ENCODE measurements at places on chromosomes 13 and 19.

DNA sequence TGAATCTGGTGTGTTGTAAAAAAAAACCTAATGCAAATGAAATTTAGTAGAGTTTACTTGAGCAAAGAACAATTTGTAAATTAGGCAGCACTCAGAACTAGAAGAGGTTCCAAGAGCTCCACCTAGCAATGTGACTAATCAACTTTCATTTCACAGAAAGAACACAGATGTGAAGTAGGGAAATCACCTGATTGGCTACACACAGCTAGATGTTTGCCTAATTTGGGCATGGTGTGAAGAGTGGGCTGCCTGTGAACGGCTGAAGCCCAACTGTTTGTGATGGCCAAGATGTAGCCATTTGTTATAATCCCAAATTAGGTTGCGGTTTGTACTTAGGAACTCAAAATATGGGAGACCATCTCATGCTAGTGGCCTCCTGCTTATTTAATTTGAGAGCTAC lies 724.4 kb upstream of the SLITRK5 start:
- no peak for DNase-seq

DNA sequence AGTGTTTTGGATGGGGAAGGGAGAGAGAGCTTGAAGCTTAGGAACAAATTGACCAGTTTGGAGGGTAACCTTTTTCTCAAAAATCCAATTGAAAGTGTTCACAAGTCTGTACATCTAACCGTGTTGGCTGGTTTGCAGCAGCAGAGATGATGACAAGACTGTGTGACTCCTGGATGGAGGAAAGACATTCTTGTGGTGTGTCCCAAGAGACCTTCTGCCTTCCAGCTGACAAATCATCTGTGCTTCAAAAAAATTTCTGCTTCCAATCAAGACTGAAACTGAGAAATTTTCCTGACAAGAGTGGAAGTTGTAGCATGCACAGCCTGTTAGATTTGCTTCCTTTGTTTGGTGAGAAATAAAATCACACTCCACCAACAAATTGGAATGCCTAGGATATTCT lies 56.2 kb downstream of the LACC1 start:
- no peak for DNase-seq

DNA sequence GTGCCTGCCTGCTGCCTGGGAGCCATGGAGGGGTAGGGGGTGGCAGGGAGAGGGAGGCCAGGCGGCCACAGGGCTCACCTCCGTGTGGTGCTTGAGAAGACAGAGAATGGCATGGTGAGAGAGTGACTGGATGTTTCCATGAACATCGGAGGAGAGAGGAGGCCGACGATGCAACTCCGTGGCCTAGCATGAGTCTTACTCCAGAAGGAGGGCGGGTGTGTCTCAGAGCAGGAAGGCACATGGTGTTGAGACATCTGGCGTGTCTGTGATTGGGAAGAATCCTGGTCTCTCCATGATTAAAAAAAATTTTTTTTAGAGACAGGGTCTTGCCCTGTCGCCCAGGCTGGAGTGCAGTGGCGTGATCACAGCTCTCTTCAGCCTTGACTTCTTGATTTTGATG lies 5.1 kb downstream of the IRGC start:
- DNase-seq, result no peak

DNA sequence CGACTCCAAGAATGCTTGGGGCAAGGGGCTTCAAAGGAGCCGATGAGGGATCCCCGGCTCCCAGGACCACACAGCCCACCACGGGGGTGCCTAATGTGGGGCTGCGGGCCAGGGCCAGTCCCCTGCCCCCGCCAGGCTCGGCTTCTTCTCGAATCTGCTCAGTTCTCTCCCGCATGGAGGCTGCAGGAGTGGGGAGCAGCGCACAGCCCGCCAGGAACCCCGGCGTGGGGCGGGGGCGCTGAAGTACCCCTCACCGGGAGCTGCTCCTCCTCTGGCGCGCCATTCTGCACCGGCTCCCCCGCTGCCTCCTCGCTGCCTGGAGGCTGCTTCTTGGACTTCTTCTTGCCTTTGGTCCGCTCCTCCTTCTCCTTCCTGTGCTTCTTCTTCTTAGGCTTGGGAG lies 14.7 kb downstream of the IZUMO4 start:
- no peak for DNase-seq

- DNase-seq, result no peak
Measured at GRCh38 chr13:113947311-113948033, 26.4 kb downstream of the C13orf46 start.

DNA sequence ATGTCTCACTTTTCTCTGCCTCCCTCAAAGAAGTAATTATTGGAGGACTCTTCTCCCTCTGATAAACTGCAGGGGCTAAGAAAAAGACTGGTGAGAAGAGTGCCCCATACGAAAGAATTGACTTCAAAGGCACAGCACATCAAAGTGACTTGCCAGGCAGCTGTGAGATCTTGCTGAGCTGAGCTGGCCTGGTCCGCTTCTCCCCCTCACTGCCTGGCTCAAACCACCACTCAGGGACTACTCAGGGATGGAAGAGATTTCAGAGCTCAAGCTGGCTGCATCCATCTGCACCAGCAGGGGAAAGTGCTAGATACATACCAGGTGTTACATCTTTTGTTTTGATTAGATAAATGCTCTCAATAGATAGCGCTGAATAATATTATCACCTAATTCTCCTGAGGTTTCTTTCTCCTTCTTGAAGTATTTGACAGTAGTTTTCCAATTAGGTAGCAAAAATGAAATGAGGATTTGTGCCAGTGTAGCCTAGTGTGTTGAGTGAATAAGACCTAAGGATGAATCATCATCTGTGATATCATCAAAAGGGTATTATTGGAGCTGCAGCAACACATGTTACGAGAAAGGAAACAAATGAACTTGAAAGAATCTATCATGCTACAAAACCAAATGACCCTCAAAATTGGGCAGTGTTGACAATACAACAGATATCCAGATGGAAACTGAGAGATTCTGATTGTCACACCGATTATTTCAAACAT lies 379.8 kb downstream of the TBC1D4 start:
- peak; percentile 42 for DNase-seq

- DNase-seq, result no peak
Measured at GRCh38 chr13:31073859-31074718, 87.6 kb downstream of the HSPH1 start.

- DNase-seq, result no peak
Measured at GRCh38 chr19:12959481-12959880, 2.5 kb upstream of the GADD45GIP1 start.

DNA sequence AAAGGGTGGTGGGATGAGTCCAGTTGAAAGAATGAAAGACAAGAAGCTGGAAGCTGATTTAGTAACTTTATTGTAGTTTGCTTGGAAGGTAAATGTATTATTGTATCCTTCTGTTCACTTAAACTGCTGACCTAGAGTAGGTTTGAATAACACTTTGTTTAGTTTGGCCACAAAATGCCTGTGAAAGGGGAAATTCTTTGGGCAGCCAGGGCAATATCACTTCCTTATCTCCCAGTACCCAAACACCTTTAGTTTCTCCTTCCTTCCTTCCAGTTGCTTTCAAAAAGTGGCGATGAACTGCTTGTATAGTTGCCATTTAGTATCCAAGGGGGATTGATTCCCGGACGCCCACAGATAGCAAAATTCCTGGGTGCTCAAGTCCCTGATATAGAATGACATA lies 120.1 kb downstream of the PAN3 start:
- no peak for DNase-seq

DNA sequence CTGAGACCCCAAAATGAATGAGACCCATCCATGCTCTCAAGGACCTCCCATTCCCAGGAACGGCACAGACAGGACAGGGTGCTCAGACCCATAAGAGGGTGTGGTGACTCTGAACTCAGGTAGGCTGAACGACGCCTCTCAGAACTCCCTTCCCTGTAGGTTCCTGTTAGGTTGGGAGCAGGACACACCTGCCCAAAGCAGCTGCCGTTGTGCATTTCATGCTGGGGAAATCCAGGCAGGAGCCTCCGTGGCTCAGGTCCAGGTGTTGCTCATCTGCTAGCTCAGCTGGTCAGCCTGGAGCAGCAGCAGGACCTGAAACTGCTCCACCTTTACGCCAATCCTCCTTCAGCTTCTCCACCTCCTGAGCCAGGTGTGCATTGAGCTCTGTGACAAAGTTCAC lies 19.1 kb upstream of the TEX101 start:
- no peak for DNase-seq

DNA sequence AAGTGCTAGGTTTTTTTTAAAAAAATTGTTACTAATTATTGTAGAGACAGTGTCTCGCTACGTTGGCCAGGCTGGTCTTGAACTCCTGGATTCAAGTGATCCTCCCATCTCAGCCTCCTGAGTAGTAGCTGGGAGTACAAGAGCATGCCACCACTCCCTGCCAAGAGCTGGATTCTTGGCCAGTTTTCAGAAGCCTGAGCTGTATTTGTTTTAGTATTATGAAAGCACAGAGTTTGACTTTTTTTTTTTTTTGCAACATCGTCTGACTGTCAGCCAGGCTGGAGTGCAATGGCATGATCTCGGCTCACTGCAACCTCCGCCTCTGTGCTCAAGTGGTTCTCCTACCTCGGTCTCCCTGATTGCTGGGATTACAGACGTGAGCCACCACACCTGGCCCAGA lies 7.0 kb downstream of the ARMC6 start:
- DNase-seq, result no peak

DNA sequence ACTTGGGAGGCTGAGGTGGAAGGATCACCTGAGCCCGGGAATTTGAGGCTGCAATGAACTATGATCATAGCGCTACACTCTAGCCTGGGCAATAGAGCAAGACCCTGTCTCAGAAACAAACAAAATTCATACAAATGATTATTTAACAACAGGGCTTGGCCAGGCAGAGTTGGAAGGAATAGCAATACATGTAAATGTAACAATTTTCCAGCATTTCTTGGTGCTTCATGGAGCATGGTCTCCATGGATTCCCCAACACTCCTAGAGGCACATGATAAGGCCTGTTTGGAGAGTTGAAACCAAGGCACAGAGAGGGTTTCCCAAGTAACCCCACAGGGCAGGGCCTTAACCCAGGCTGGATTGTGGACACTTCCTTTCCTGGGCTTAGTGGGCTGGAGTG lies 10.2 kb downstream of the INSL3 start:
- DNase-seq, result no peak

DNA sequence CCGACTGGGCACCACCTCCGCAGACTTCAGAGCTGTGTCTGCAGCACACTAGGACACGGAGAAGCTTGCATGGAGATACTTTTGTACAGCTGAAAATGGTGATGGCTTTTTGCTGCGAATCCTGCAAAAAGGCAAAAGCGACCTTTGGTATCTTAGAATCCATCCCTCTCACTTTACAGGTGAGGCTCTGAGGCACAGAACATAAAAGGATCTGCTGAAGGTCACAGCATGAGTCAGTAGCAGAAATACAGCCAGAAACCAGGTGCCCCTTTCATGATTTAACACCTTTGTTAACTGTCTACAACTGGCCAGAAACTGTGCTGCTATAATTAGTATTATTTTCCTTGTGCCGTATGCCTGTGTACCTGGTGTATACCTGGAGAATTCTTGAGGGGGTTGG lies 48.3 kb downstream of the EFNB2 start:
- no peak for DNase-seq

DNA sequence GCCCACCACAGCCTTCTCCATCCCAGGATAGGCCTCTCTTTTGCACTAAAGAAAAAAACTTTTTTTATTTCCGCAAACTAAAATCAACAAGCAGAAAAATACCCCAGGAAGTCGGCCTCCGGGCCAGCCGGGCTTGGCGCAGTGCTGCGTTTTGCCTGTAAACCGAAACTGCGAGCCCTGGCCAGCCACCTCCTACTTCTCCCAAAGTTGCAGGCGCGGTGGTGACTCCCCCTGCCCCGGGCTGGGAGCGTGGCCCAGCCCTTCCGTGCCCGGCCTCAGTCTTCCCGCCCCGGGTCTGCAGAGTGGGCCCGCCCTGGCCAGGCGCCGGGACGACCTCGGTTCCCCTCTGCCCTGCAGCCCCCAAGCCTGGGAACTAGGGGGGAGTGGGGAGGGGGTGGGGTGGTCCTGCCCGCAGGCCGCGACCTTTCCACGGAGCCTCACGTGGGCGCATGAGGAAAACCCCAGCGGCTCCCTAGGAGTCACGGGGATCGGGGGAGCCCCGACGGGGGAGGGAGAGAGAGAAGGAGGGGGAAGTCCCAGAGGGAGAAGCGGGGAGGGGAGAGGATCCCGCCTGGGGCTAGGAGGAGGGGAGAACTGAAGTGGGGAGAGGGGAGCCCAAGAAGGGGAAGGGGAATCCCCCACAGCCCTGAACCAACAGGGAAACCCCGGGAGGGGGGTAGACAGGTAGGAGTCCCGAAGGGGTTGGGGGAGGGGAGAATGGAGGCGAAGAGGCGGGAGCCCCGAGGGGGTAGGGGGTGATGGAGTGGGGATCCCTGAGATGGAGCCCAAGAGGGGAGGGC lies 3.0 kb downstream of the GADD45B start:
- DNase-seq, result peak; percentile 80

- no peak for DNase-seq
Measured at GRCh38 chr19:656751-657559, 6.1 kb downstream of the RNF126 start.

GRCh38 chr19:56111601-56112312 lies 9.3 kb downstream of the ZNF787 start:
- DNase-seq, result no peak

GRCh38 chr19:50301607-50301971 lies 27.6 kb downstream of the KCNC3 start:
- no peak for DNase-seq

DNA sequence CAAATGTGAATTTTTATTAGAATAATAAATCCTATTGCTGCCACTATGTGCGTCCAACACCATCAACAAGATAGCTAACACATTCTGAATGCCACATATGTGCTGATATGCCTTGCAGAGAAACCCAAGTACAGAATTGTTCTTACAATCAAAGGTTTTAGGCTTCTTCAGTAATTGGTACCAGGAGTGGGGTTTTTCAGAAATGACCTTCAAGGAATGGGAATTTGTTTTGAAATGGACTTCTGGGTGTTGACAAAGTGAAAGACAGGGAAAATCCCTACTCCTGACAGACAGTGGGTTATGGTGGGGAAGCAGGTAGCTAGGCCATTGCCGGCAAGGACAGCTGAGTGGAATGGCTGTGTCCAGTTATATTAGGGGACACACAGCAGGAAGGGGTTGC lies 5.7 kb downstream of the SYT3 start:
- DNase-seq, result no peak

- DNase-seq, result peak; percentile 31
Measured at GRCh38 chr19:45187421-45188100, 9.0 kb downstream of the BLOC1S3 start.

- no peak for DNase-seq
Measured at GRCh38 chr19:43754253-43754502, 584 bp downstream of the SMG9 start.

DNA sequence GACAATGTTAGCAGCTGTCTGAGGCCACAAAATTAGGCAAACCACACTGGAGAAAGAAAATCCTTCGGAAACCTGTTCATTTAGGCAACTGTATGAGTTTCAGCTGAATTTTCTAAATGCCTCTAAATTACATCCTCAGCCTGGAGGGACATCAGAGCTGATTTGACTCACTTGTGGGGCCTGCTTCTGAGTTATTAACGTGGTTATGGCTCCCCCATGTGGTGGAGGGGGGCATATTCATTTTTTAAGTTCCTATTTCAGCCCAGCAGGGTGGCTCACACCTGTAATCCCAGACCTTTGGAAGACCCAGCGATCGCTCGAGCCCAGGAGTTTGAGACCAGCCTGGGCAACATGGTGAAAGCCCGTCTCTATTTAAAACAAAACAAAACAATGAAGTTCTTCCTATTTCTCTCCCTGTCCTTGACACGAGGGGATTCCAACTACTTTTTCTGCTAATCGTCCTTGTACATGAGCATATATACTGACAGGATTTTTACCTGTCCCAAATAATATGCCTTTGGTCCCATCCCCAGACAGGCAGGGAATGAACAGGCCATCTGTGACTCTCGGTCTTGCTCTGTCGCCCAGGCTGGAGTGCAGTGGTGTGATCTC lies 31.5 kb upstream of the HIF3A start:
- peak; percentile 71 for DNase-seq

- DNase-seq, result no peak
Measured at GRCh38 chr19:14383661-14384555, 2.7 kb downstream of the ADGRE5 start.

Data from DND-41 (cell line).